ENCODE measurements at places on chromosomes 12 and 14.

DNA sequence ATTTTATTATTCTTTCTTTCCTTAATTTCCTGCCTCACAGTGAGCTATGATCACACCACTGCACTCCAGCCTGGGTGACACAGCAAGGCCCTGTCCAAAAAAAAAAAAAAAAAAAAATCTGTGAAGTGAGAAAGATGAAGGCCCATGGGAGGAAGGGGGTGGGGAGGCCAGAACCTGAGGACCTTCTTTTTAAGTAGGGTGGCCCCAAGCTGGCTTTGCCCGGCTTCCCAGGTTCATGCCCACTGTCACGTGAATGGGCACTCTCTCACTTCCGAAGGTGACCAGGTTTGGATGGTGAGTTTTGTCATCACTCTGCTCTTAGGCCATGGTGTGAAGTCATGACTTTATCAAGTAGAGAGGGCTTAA is 82.3 kb downstream of the TNFAIP2 start:
- no peak for DNase-seq

- no peak for DNase-seq
Measured at GRCh38 chr12:63206494-63206893, 55.5 kb upstream of the AVPR1A start.

- no peak for DNase-seq
Measured at GRCh38 chr12:46556105-46556559, 183.6 kb upstream of the SLC38A2 start.

- no peak for DNase-seq
Measured at GRCh38 chr12:14841761-14842160, 1.6 kb downstream of the ART4 start.

- no peak for DNase-seq
Measured at GRCh38 chr12:93892423-93893268, 215.5 kb downstream of the CRADD start.

- DNase-seq, result peak; percentile 17
Measured at GRCh38 chr14:96038920-96039632, at the start of gene C14orf132. C14orf132 (plus strand) TSS chr14:96039362; CDS start chr14:96039501, 139 bp downstream.

DNA sequence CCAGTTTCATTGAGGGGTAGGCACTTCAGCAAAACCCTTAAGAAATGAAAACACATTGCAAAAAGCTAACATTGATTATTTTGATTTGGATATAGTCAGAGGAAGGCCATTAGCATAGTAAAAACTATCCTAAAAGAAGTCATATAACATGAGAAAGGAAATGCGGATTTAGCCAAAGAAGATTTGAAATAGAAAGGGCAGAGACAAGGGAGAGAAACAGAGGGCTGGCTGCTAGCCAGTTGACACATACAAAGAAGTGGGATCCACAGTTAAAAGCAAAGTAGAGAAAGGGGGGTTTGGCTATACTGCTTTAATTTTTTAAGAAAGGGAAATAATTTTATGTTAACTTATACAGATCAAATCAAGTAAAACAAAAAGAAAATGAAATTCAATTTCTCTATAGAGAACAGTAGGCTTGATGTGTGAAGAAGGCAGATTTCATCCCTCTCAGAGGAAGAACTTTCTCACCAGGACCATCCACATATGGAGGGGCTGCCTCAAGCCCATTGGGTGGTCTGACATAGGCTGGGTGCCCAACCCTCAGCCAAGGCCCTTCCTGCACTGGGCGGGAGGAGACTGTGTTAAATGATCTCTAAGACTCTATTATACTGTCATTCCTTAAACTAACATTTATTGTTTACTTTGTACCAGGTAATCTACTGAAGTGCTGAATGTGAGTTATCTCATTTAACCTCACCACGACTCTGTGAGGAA is 420.3 kb downstream of the CCDC91 start:
- DNase-seq, result no peak

DNA sequence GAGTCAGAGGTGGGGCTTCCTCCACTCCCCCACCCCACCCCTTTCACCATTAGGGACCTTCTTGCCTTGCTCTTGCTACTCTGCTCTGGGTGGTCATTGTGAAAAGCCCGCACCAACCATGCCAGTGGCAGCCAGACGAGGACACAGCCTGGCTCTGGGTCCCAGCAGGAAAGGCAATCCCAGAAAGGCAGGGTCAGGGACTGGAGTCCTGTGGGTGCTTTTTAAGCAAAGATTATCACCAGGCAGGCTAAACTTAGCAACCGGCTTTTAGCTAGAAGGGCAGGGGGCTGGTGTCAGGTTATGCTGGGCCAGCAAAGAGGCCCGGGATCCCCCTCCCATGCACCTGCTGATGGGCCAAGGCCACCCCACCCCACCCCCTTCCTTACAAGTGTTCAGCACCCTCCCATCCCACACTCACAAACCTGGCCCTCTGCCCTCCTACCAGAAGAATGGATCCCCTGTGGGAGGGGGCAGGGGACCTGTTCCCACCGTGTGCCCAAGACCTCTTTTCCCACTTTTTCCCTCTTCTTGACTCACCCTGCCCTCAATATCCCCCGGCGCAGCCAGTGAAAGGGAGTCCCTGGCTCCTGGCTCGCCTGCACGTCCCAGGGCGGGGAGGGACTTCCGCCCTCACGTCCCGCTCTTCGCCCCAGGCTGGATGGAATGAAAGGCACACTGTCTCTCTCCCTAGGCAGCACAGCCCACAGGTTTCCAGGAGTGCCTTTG is 1.2 kb upstream of the GAPDH start:
- DNase-seq, result no peak

GRCh38 chr12:117046011-117046369 is 53.2 kb downstream of the TESC start:
- DNase-seq, result no peak

GRCh38 chr12:82412246-82412645 is 53.9 kb downstream of the METTL25 start:
- DNase-seq, result no peak

- no peak for DNase-seq
Measured at GRCh38 chr14:53975444-53975843, 18.8 kb upstream of the BMP4 start.

DNA sequence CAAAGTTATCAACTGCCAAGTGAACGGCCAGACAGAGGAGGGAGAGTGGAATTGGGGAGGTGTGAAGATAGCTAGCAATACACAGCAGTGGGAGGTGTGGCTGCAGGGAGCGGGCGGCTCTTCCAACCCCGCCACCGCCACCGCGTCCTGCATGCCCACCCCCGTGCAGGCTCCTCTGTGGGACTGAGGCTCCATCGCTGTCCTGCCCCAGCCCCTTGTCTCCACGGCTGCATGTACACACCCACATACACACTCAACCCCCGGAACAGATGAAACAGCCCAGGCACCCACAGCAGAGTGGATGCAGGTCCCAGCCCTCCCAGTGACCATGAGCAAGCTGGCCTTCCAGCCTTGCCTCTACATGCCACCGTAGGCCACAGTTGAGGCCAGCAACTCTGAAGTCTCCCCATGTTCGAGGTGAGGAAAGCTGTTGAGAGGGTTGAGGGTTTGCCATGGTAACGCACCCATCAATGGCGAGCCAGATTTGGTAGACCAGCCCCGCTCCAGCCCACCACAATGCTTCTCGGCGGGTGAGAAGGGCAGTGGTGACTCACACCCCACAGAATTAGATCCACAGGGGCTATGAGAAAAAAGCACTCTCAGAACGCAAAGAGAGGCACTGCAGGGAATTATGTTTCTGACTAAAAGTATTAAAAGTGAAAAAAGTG is 39.3 kb downstream of the PITPNM2 start:
- peak; percentile 22 for DNase-seq

- DNase-seq, result no peak
Measured at GRCh38 chr14:93011141-93011529, 88.2 kb downstream of the CHGA start.

DNA sequence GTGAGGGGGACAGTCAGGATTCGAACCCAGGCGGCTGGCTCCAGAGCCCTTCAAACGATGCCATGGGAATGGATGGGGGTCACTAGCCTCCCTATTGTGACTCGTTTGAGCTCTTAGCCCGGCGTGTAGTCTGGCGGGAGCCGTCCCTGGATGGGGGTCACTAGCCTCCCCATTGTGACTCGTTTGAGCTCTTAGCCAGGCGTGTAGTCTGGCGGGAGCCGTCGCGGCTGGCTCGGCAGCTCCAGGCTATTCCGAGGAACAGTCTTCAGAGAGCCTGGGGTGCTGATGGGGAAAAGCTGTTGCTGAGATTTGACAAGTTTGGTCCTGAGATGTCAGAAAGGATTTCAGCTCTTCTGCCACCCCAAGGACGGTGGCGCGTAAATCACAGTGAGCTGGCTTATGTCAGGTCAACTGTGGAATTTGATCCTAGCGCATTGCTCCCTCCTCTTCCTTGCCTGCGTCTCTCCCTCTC is 58.3 kb downstream of the CALM1 start:
- no peak for DNase-seq

DNA sequence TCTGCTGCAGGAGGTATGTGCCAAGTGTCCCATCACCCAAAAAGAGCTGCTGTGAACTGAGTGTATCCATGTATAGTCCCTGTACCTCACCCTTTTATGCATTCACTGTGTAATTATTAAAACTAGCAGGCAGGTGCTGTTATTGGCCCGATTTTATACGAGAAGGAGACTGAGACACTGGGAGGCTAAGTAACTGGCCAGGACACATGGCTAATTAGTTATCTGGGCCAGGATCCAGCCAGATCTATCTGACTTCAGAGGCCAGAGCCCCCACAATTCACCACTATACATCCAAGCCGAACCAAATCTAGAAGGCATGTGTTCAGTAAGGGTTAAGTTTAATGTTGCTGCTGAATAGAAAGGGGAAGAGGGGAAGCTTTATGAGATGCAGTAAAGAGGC is 73.4 kb downstream of the FRMD6 start:
- no peak for DNase-seq

- DNase-seq, result no peak
Measured at GRCh38 chr12:40330180-40330579, 105.4 kb downstream of the LRRK2 start.

DNA sequence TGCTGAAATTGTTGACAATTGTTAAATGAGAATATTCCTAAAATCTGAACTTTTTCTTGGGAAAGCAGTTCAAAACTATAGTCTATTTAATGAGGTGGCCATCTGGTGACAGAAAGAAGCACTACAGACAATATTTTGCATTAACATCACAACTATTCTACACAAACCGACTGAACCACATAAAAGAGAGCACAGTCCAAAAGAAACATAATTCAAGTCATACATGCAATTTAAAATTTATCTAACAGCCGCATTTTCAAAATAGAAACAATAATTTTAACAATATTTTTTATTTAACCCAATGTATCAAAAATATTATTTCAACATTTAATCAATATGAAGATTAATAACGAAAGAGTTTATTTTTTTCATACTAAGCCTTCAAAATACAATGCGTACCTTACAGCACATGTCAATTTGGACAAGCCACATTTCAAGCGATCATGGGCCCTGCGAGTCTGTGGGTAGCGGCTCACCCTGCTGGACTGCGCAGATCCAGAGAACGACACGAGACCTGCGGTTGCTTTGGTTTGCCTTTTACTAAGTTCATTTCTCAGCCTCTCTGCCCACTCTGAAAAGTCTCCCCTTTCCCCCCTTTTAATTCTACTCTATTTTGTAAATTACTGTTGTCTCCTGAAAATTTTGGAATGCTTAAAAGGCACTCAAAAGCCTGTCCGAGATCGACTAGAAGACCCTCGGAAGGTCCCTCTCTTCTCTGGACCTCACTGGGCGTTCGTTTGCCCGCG is 947 bp upstream of the LRRC9 start:
- DNase-seq, result no peak

DNA sequence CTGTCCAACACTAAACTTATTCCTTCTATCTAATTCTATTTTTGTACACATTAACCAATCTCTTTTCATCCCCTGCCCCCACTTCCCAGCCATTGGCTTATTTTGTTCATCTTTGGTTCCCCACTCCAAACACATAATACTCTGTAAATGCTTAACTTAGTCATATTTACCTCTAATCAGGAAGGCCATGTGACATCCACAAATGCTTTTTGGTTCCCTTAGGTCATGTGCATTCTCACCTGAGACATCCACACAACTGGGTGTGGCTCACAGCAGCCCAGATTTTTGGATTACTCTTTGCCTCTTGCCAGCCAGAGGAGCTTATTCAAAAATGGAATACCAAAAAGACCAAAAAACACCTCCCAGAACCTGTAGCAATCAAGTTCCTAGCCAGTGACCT is 28.4 kb downstream of the ARL1 start:
- no peak for DNase-seq

- DNase-seq, result no peak
Measured at GRCh38 chr12:4216187-4216927, 57.2 kb upstream of the CCND2 start.

- no peak for DNase-seq
Measured at GRCh38 chr12:23561364-23562345, 387.8 kb downstream of the SOX5 start.

GRCh38 chr12:91874086-91874865 is 271.4 kb downstream of the BTG1 start:
- DNase-seq, result no peak

DNA sequence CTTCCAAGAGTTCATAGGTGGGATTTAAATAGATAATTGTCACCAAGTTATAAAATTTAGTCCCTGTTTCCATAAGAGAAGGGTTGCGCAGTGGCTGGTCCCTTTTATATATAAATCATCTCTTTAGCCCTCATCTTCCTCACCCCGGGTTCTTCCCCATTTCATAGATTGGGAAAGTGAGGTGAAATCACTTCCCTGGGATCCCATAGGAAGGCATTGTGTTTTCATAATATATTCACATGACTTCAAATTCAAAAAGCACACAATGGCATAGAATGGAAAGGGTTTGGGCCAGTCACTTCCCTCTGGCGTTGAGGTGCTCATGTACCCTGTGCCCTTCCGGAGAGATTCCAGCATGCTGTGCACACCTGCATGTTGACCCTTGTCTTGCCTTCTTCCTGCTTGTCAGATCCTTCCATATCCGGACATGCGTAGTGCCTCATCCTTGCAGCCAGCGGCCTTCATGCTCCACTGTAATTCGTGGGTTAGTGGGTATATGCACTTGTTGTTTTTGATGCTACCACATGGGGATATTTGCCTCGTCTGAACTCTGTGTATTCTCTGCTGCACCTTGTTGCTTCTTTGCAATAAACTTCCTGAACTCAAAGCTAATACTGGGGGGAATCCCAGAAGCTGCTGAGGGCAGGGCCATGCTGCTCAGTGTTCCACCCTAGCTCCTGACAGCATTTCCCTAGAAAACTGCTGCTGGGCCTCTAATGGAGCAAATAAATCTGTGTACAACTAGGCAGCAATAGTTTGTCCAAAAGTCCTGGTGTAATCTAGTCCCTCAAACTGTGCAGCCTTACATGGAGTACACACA is 59.6 kb downstream of the ANAPC7 start:
- DNase-seq, result no peak

DNA sequence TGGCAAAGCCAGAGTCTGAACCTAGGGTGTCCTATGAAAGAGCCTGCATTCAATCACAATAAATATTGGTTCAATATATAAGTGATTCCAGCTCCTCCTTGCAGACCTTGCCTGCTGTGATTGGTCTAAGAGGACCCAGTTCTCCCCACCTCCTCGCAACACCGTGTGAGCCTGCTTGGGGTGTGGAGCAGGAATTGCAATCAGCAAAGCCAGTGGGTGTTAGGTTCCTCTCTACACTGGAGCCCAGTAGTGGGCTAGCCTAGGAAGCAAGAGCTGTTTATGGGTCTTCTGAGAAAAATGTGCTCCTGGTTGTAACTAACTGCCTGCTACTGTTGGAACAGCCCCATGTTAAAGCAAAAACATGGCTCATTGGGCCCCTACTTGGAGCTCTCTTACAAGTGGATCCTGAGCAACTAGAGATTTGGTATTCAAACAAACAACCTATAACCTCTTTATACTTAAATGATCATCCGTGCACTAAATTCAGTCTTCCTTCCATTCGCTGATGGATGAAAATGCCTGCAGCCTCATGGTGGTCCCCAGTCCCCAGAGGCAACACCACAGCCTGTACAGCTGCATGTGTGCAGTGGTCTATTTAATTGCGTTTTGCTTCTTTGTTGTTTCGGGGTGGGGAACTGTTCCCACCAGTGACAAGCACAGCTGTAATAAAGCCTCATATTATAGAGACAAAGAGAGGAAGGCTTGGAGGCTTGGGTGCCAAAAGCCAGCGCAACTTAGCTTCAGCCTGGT is 3.7 kb upstream of the SELPLG start:
- DNase-seq, result no peak
